Activated naive CD4-positive, alpha-beta T cell (primary cell): ENCODE measurements at places on chromosomes 16 and 17.

- no peak for DNase-seq
These were observed 192.2 kb upstream of the CDH11 start for GRCh38 chr16:65313936-65314626.

DNA sequence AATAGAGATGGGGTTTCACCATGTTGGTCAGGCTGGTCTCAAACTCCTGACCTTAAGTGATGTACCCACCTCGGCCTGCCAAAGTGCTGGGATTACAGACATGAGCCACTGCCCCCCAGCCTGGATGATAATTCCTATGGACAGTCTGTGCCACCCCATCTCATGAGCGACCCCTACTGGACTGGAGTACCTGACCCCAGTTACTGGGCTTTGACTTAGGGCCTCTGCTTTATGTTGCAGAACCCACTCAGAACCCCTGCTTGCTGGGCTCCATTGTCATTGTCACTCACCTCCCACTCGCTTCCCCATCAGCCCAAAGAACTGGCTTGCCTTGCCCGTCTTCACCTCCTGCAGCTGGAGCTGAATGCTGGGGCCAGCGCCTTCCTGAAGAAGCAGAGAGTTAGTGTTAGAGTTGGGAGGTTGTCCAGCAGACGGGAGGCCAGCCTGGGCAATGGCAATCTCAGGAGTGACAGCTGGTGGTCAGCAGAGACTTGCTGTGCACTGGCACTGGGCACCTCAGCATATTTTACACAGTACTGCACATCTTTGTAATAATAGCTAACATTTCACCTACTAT lies 4.0 kb downstream of the TAC4 start:
- no peak for DNase-seq

DNA sequence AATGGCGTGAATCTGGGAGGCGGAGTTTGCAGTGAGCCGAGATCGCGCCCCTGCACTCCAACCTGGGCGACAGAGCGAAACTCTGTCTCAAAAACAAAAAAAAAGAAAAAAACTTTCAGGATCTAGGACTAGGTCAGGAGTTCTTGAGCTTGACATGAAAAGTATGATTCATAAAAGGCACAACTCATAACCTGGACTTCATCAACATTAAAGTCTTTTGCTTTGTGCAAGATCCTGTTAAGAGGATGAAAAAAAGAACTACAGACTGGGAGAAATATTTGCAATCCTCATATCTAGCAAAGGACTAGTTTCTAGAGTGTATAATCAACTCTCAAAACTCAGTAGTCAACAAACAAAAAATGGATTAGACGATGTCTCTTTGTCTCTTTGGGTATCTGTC lies 40.0 kb downstream of the TBC1D16 start:
- DNase-seq, result no peak

DNA sequence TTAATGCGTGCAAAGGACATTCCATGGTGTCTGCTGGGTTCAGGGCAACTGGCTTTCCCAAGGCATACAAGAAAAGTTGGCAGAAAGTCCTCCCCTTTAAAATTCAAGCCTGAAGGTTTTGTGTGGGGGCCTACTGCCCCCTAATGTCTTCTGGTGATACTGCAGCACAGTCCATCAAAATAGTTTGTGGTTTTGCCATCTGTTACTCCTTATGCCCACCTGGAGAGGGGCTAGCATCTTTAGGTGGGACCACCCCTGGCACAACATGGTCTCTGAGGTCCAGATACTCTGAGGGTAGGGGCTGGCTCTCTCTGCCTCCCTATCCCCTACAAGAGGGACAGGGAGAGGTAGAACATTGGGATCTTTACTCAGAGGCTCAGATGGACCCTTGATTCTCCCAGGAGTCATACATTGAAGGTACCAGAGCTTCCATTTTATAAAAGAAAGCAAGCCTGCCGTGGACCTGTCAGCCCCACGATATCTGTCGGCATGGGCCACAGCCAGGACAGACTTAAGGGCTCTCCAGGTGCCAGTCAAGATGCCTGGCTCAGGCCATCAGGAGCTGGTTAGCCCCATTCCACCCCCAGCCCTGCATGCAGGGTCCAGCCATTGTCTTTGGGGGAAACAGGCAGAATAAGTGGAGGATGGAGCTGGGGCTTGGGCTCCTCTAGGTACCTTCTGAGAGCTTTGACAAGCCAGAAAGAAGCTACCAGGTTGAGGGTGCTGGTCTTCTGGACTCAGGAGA lies 6.3 kb downstream of the ESRP2 start:
- DNase-seq, result no peak

DNA sequence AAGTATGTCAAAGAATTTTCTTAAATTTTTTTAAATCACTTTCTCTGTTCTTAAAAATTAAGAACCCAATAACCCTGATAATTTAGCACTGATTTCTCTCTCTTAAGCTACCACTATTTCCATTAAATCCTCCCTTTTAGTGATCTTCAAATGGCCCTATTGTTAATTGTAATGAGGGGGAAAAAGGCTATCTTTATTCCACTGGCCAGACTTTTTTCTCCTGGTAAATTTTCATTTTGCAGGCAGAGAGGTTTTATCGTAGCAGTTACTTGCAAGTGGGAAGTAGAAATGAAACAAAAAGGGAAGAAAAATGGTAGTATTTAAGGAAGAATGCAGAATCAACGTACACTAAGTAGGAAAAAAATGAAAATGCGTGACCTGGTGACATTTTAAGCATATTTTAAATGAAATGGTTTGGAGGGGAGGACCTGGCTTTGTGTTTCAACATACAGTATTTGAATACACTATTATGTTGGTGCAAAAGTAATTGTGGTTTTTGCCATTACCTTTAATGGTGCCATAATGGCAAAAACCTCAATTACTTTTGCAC lies 224.9 kb downstream of the TANC2 start:
- no peak for DNase-seq

- no peak for DNase-seq
These were observed 29.5 kb upstream of the GSE1 start for GRCh38 chr16:85583491-85584181.

GRCh38 chr17:69898601-69899000 lies 176.4 kb upstream of the KCNJ16 start:
- DNase-seq, result no peak

DNA sequence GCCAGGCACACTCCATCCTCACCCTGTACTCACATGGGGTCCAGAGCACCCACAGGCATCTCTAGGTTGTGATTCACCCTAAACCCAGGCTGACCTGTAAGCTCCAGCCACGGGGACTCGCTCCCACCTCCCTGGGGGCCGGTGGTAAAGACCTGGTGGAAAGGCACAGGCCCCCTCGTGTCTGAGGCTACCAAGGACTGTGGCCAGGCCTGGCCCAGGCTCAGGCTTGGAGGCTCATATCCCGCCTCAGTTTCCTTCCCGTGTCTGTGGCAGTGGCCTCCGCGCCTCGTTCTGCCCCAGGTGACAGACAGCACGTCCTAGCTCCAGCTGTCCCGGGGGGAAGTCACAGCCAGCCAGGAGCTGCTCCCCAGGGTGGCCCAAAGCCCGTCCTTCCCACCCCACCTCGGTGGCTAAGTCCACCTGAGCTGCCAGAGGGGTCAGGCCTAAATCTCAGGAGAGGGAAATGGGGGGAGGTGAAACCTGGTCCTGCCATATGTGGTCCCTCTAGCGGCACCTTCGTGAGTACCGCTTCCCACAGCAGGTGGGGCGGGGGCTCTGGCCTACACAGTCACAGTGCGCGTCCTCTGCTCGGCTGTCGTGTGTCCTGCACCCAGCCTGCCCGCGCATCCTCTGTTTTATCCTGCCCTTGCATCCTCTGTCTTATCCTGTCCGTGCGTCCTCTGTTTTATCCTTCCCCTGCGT lies 12.6 kb downstream of the CDH15 start:
- no peak for DNase-seq

- no peak for DNase-seq
These were observed 21.1 kb upstream of the NSMCE1 start for GRCh38 chr16:27289669-27290068.

DNA sequence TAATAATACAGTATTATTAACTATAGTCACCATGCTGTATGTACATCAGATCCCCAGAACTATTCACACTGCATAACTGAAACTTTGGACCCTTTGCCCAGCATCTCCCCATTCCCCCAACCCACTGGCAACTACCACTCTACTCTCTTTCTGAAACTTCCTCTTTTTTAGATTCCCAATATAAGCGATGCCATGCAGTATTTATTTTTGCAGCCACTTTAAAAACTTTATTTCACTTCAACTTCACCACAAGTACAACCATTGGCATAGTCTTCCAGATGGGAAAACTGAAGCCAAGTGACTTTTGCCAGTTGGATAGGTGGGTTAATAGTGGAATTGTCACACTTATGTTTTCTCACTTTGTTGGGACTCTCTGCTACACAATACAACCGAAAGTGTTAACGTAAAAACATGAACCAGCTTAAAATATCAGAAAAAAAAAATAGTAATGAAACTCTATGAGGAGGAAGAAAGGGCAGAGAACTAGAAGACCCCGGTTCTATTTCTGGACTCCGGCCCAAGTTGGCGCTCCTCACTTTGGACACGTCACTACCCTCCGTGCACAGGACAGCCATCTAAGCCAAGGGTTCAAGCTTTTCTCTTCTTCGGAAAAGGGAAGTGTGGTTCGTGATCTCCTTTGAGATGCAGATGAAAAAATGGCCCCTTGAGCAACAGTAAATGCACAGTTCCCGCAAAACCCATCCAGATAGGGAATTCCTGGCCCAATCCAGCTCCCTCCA lies 743 bp downstream of the SHCBP1 start:
- no peak for DNase-seq

- no peak for DNase-seq
These were observed 68.7 kb downstream of the HIC1 start for GRCh38 chr17:2123375-2124251.

GRCh38 chr17:4584917-4585637 lies 748 bp downstream of the SMTNL2 start:
- DNase-seq, result no peak

DNA sequence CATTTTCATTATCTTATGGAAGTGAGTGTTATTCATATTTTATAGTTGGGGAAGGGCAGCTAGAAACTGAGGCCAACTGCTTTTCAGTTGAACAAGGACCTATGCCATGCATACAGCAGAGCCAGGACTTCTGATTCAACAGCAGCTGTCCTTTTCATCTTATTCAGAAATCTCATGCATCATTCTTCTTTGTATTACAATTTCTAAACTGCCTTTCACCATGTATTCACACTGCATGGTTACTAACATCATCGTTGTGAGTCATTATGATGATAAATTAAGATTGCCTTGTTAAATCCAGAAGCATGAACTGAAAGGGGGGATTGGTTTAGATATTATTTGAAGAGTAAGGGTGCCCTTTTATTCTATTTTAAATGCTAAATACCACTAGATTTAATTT lies 1470.1 kb upstream of the GOT2 start:
- no peak for DNase-seq

GRCh38 chr17:81566461-81567126 lies 14.4 kb upstream of the FAAP100 start:
- DNase-seq, result no peak

DNA sequence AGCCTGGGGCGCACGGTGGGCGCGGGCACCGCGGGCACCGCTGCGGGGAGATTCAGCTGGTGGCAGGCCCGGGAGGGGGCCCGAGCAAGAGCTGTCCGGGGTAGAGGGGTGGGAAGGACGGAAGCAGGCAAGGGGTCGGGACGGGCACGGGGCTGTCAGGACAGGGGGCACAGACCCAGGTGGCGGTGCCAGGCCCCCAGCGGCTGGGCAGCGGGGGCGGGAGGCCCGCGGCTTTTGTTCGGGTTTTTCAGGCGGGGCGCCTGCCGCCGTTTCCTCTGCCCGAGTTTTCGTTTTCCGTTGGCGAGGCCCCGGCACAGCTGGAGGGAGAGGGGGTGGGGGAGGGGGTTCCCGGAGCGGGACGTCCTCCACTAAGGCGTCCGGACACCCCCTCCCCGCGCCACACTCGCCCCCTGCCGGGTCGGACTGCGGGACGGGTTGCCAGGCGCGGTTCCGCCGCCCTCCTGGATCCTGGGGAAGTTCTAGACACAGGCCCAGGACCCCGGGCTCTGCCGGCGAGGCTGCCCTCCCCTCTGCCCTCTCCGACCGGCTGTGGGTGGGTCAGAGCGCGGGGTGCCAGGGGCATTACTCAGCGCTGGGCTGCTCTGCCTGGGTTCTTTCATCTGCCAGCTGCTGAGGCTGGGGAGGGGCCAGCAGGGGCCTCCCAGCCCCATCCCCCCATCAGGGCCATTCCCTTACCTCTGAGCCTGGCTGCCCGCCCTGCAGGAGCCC lies 543 bp downstream of the ARHGAP23 start:
- no peak for DNase-seq

- DNase-seq, result no peak
These were observed 28.5 kb downstream of the STAT5B start for GRCh38 chr17:42247734-42248133.
